Nucleus accumbens (tissue), 56 donors: ENCODE measurements at places on chromosomes 16 and 17.

- no peak for DNase-seq
Measured at GRCh38 chr17:39683295-39683939, 4.4 kb downstream of the PGAP3 start.

DNA sequence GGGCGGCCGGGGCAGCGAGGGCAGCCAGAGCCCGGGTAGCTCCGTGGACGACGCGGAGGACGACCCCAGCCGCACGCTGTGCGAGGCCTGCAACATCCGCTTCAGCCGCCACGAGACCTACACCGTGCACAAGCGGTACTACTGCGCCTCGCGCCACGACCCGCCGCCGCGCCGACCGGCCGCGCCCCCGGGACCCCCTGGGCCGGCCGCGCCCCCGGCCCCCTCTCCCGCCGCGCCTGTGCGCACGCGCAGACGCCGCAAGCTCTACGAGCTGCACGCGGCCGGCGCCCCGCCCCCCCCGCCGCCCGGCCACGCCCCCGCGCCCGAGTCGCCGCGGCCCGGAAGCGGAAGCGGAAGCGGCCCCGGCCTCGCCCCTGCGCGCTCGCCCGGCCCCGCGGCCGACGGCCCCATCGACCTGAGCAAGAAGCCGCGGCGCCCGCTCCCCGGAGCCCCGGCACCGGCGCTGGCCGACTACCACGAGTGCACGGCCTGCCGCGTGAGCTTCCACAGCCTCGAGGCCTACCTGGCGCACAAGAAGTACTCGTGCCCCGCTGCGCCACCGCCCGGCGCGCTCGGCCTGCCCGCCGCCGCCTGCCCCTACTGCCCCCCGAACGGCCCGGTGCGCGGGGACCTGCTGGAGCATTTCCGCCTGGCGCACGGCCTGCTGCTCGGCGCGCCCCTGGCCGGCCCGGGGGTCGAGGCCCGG, 36.1 kb upstream of the ZC3H18 start:
- peak; percentile 19 for DNase-seq

- DNase-seq: peak; percentile 20
Measured at GRCh38 chr17:82217530-82218204, 5.0 kb upstream of the CCDC57 start.

DNA sequence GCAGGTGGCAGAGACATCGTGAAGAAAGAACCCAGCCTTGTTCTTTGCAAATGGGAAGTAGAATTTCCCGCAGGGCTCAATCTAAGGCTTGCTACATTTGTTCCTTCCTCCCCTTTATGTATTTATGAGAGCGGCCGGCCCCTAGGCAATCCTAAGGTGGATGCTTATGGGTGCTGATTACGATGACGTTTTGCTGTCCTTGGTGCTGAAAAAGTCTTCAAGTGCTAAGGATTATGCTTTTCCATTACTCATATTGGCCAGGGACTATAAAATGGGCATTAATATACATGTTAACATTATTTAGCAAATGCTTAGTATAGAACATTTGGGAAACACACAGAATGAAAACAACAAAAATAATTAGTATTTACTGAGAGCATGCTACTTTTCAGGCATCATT, 313.3 kb upstream of the XYLT1 start:
- no peak for DNase-seq

GRCh38 chr16:70594569-70594968, 51.8 kb upstream of the IL34 start:
- no peak for DNase-seq

DNA sequence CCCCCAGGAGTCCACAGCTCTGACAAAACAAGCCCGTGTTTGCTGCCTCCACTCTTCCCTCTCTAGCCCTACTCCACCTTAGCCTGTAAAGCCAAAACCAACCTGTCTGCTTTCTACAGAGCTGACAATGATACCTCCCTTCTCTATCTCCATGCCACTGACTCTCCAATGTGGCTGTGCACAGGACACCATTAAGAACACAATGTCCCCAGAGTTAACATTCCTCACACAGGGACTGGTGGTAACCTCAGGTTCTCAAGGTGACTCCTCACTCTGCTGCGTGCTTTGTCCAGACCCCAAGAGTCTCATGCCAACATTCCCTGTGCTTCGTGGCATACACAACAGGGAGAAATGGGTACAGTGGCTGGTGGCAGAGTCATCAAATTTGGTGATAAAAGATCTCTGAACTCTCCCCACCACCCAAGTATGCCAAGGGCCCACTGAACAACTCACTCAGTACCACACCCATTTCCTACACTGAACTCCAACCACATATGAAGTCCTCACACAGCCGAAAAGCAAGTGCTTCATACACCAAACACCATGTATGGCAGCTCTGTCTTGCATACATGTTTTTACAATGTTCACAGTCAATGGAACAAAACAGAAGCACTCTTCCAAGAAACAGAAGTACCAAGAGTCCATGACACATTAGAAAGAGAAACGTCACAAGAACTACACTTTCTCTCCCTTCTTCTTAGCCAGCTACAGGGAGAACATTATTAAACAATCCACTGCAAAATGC, 21.1 kb downstream of the CSNK2A2 start:
- no peak for DNase-seq

GRCh38 chr16:35314298-35314697, 1854.9 kb downstream of the TP53TG3F start:
- DNase-seq: no peak

GRCh38 chr17:68835071-68835470, 120.1 kb downstream of the ABCA8 start:
- DNase-seq: no peak

- no peak for DNase-seq
Measured at GRCh38 chr16:85664580-85665372, 24.0 kb downstream of the GINS2 start.

DNA sequence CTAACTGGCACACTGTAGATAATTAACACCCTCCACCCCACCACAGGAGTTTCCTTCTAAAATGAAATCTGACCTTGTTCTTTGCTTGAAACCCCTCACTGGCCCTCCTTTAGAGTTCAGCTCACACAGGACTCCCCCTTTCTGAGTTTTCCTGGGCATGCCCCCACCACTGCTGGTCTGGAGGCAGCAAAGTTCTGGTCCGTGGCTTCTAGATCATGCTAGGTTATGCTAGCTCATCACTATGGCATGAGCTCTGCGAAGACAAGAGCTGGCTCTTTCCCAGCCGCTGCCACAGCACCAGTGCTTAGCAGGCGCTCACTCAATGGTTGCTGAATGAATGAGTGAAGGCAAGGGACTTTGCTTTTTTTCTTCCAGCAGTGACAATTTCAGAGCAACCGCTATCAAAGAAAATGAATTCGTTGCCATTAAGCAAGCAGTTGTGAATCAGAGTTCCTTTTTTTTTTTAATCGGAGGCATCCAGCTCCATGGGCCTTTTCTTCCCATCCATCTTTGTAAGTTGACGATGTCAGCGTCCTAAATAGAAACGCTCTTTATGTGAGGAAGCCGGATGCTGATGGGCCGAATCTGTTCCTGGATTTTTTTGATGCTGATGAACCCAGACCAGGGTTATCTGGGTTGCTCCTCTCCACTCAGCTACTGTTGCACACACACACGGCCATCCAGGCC, 80.8 kb upstream of the NOL11 start:
- no peak for DNase-seq

DNA sequence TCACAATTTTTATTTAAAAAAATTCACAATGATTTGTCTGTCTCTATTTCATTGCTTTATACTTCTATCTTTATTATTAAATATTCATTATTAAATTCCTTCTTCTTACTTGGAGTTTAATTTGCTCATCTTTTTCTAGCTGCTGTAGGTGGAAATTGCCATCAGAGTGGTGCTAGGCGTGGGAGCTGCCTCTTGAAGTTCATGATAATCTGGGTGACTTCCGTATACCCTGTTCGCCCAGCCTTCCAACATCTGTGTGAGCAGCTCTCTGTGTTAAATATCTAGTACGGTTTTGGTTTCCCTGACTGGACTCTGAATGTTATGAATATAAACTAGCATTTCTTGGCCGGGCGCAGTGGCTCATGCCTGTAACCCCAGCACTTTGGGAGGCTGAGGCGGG, 84.0 kb upstream of the RPH3AL start:
- no peak for DNase-seq

GRCh38 chr16:68961778-68962402, 118.6 kb downstream of the TANGO6 start:
- no peak for DNase-seq

DNA sequence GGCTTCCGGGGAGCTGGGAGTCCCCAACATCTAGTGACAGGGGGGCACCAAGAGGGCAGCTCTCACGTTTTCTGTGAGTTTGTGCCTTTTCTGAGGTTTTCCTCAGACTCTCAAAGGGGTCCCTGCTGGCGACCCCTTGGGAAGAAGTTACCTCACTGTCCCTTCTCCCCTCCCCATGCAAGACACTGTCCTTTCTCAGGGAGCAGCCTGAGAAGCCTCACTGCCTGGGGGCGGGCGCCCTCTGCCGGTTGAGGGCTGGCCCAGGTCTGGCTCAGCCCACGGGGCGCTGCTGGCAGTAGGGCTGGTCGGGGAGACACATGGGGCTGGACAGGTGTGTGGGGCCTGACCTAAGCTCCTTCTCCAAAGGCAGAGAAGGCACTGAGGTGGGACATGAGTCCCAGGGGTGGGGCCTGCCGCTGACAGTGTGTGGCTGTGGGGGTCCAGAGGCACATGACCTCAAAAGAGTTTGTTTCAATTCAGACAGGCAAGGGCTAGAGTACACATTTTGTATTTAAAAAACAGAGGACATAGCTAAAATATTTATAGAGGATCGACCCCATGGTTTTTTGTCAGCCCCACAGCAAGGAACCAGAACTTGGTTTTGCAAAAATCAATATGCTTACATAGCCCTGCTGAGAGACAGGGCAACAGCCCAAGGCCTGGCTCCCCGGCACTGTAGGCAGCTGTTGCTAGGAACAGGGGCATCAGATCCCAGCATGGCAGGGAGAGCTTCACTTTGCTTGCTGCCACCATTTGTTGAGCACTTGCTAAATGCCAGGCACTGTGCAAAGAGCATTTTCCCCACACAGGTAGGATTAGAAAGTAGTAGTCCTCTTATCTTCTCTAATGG, 18.5 kb upstream of the ALDH3A1 start:
- peak; percentile 53 for DNase-seq

- DNase-seq: no peak
Measured at GRCh38 chr16:4675864-4676786, 17.2 kb upstream of the NUDT16L1 start.

- DNase-seq: no peak
Measured at GRCh38 chr17:29588562-29589411, 661 bp downstream of the GIT1 start.

- DNase-seq: no peak
Measured at GRCh38 chr17:10460062-10460461, 9.3 kb downstream of the MYH4 start.

DNA sequence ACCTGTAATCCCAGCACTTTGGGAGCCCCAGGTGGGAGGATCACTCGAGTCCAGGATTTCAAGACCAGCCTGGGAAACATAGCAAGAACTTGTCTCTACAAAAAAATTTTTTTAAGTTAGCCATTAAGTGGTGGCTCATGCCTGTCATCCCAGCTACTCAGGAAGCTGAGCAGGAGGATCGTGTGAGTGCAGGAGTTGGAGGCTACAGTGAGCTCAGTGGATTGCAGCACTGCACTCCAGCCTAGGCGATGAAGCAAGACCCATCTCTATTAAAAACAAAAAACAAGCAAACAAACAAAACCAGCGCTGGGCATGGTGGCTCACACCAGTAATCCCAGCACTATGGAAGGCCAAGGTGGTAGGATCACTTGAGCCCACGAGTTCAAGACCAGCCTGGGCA, 38.0 kb downstream of the HEATR3 start:
- no peak for DNase-seq

DNA sequence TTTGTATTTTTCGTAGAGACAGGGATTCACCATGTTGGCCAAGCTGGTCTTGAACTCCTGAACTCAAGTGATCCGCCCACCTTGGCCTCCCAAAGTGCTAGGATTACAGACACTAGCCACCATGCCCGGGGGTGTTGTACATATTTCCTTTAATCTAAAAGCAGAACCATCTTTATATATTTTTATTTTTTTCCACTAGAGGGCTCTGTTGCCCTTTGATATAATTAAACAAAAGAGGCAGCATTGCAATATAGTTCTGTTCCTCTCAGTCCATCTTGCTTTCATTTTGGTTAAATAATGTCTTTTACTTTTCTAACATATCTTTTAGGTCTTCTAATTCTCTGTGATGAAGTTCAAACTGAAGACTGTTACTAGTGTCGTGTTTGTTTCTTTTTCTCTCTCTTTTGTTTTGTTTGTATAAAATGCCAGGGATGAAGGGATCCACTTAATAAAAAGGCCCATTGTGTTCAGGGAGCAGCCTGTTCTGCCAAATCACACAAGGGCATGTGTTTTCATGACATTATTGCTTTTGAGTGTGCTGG, 23.4 kb downstream of the WWOX start:
- no peak for DNase-seq

GRCh38 chr16:939311-939710, 31.5 kb downstream of the LMF1 start:
- no peak for DNase-seq

- DNase-seq: no peak
Measured at GRCh38 chr17:9239793-9240658, 218.7 kb downstream of the NTN1 start.

DNA sequence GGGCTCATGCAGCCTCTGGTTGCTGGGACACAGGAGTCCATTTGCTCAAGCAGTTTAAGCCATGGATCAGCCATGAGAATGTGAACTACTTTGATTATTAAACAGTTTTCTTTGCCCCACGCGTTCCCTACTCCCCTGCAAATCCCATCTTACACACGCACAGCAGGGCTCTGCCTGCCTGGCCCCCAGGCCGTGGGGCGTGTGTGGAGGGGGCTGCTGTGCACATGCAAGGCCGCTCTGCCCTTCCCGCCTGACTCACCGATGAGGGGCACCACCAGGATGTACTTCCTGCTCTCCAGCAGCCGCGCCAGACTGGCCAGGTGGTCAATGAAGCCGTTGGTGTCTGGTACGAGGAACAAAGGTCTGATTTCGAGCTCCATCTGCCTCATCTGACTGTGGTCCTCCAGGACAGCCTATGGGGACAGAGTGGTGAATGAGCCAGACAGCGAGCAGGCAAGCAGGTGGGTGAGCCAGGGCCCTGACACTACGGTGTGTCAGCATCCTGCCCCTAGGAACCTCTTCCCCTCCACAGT, 13.7 kb downstream of the HIC1 start:
- no peak for DNase-seq

DNA sequence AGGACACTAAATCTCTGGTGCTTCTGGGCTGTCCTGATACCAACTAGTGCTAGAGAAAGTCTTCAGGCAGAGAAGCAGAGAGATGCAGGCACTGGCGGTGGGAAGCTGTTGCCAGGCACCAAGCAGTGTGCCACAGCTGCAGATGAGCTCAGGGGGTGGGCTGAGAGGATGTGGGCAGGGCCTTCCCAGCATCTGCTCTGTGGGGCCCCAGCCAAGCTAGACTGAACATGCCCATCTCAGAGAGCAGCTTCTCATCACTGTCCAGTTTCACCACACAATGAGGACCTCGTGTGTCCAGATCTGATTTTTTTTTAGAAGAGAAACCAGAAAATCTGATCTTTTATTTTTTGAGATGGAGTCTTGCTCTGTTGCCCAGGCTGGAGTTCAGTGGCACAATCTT, 17.1 kb downstream of the PSKH1 start:
- DNase-seq: peak; percentile 83

DNA sequence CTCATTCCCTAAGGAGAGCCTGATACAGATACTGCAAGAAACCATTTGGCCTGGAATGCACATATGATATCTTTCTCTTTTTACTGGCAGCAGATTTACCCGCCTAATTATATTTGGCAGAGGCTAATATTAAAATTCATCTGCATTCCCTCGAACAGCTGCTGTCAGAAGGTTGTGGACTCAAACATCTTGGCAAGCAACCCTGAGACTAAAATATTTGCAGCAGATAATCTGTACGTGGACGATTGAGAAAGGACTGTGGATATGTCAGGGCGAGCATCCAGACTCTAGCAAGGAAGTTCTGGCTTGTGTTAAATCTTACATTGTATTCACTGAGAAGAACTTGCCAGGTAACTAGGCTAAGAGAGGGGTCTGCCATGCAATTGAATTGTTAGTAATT, 65.2 kb downstream of the SNX20 start:
- no peak for DNase-seq
